ENCODE measurements at places on chromosomes 11 and 22.
A peak's percentile ranks its signal among the peaks of the same experiment; 100 is the strongest.

DNA sequence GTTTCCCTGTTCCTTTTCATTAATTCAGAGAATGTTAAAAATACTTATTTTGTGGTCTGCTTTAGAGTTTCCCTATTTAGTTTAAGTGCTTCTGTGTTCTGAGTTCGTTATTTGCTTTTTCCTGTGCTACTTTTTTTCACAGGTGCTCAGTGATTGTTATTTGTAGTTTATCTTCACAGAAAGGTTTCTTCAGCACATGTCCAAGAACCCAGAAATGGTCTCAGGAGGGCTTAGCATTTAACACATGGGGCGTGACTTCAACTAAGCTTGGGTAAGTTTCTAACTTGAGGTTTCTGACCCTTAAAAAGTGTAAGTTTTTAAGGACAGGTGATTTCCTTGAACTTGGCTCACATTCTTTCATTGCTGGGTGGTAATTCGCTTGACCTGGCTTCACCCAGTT is 157.3 kb downstream of the AASDHPPT start:
- DNase-seq: no peak

DNA sequence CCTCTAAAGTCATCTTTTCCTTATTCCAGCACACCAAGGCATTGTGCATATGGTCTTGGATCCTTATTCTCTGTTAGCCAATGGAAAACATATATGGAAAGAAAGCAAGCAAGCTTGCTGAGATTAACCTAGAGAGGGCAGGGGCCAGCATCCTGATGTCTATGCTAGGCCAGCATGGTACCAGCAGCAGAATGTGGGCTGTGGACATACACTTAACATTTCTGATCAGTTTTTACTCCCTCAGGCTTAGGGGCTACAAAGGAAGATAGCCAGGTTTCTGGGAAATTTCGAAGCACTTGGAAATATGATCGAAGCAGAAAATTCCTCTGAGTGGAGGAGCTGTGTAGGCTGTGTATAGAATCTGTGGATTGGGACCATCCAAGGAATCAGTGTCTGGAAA is 67.0 kb downstream of the ST3GAL4 start:
- no peak for DNase-seq

GRCh38 chr11:14310679-14311078 is 48.3 kb downstream of the RRAS2 start:
- DNase-seq: no peak

DNA sequence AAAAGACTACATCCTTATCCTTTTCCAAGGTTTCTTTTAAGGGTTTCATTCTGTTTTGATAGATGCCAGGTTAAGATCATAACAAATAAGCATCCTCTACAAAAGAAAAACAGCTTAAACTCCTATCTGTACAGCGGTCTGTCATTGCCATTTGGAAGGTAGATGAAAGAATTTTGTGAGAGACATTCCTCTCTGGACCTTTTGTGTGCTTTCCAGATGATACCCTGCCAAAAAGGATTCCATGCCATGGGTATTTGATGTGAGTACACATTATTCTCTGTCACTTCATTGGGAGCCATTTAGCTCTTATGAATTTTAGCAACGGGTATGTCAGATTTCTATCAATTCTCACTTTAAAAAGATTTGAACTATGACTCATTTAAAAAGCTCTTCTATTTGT is 153.7 kb downstream of the GRIA4 start:
- DNase-seq: no peak

- DNase-seq: no peak
Observed at GRCh38 chr11:30873924-30874610, 287.9 kb upstream of the MPPED2 start.

DNA sequence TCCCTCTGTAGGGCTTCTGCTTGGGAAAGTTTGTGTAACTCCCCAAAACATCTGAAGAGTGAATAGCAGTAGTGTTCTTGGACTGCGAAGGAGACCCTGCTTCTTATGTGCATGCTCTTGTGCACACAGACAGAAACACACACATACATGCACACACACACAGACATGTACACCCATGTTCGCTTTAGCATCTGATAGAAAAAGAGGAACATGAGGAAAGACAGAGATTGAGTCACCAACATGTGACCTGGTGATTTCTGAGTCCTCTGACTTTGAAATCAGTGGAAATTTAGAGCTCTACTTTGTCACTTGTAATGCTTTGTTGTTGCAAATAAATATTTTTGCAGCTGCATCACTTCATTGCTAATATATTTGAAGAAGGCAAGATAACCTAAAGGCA is 23.8 kb downstream of the CD44 start:
- no peak for DNase-seq

DNA sequence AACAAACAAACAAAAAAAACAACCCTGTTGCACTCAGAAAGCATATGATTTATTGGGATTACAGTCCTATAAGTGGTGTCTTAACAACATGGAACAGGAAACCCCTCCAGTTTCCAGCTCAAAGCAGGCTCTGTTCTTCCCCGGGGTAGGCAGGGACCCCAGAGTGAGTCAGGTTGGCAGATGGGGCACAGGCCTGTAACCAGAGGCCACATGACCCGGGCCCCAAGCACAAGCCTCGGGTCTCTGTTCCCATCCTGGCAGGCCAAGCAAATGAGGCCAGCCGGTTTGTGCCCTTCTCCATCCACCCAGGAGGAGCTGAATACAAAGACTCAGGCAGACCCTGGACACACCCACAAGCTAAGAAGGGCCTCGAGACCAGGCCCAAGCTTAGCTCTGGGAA is 75.8 kb downstream of the NAT10 start:
- no peak for DNase-seq

GRCh38 chr11:28621753-28622152 is 513.6 kb downstream of the METTL15 start:
- DNase-seq: no peak

- DNase-seq: no peak
Observed at GRCh38 chr11:8196749-8197148, 27.9 kb upstream of the RIC3 start.

- DNase-seq: no peak
Observed at GRCh38 chr11:58391879-58392278, 14.8 kb downstream of the OR5B3 start.

- peak; percentile 50 for DNase-seq
Observed at GRCh38 chr11:133966921-133967598, 10.3 kb upstream of the IGSF9B start.

GRCh38 chr11:19279451-19279850 is 38.7 kb upstream of the E2F8 start:
- peak; percentile 87 for DNase-seq

GRCh38 chr22:30284172-30284571 is 5.1 kb downstream of the CASTOR1 start:
- DNase-seq: no peak

DNA sequence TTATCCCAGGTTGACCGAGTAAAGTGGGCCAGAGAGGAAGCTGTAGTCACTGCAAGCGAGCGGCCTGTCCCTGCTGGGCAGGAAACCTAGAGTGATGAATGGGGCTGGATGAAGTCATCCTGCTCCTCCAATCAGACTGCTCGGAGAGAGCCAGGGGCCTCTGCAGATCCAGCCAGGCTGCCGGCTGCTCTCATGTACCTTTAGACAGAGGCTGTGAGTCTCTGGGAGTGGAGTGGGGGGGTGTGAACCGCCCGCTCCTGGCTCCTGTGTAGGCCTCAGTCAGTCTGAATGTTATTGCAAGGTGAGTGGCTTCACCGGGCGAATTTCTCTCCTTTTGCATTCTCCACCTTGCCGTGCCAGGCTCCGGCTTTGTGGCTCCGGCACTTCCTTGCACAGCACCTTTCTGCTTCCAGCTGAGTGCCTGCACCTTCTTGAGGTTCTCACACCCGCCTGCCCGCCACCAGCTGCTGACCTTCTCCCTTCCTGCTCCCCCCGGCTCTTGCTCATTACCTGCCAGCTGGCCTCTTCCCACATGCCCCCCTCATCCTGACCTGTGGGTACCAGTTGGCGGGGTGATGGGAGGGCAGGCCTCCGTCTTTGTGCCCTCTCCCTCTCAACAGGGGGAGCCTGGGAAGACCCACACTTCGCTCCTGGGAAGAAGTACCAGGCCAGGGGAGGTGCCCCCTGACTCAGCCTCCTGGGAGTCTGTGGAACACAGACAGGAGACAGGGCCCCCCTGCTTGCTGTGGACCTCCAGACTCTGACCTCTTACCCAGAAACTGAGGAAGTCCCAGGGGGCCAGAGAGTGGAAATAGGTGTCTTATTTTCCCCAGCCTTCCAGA is 79.9 kb downstream of the GRAMD1B start:
- DNase-seq: peak; percentile 95

DNA sequence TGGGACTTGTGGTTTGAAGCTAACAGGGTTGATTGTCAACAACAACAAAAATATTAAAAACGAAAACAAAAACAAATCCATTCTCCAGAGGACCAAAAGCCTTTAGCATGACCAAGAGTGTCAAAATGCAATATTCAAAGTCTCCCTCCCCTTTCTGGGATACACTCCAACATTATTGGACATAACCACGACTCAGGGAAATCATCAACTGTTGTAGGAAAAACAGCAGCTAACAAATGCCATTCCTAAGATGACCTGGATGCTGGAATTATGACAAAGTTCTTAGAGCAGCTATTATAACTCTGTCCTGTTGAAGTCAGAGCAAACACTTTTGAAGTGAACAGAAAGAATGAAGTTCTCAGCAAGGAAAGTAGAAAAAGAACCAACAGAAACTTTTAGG is 143.0 kb downstream of the TMEM135 start:
- no peak for DNase-seq

- DNase-seq: no peak
Observed at GRCh38 chr11:1221848-1222311, 986 bp upstream of the MUC5B start.

Data from mesendoderm (in vitro differentiated cells).